ENCODE measurements at places on chromosomes 2 and 18.

- peak; percentile 29 for DNase-seq
These were observed 32.0 kb upstream of the PLB1 start for GRCh38 chr2:28463893-28464292.

GRCh38 chr18:55795101-55795669 lies 207.2 kb upstream of the TCF4 start:
- no peak for DNase-seq

DNA sequence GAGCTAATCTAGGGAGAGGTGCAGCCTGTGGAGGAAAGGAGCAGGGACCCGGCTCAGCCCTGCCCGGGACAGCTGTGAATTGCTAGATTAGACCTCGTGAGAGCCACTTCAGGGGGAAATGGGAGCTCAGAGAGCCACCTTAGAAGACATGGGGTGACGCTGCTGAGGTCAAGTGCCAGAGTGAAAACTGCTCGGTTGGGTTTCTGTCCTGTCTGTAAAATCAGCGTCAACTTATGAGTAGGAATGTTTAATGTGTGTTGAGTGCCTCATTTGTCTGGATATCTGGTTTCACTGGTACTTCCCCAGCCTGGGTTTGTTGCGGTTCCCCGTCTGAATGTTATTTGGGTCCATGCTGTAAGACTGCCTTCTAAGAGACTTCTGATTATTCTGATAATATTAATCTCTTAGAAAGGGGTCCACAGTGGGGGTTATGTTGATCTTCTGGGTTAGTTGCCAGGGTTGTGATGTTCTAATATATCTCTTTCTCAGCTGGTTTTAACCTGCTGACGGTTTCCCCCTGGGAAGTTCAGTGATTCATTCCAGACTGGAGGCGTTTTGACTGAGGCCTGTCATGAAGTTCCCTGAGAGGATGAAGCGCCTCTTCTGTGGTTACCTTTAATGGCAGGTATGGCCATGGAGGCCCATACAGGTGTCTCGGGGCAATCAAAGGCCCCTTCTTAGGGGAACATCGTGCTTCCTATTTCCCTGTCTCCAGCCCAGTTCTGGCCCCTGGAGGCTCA lies 175.9 kb downstream of the SH3RF3 start:
- no peak for DNase-seq

GRCh38 chr2:146003337-146003736 lies 1483.4 kb upstream of the ZEB2 start:
- no peak for DNase-seq

DNA sequence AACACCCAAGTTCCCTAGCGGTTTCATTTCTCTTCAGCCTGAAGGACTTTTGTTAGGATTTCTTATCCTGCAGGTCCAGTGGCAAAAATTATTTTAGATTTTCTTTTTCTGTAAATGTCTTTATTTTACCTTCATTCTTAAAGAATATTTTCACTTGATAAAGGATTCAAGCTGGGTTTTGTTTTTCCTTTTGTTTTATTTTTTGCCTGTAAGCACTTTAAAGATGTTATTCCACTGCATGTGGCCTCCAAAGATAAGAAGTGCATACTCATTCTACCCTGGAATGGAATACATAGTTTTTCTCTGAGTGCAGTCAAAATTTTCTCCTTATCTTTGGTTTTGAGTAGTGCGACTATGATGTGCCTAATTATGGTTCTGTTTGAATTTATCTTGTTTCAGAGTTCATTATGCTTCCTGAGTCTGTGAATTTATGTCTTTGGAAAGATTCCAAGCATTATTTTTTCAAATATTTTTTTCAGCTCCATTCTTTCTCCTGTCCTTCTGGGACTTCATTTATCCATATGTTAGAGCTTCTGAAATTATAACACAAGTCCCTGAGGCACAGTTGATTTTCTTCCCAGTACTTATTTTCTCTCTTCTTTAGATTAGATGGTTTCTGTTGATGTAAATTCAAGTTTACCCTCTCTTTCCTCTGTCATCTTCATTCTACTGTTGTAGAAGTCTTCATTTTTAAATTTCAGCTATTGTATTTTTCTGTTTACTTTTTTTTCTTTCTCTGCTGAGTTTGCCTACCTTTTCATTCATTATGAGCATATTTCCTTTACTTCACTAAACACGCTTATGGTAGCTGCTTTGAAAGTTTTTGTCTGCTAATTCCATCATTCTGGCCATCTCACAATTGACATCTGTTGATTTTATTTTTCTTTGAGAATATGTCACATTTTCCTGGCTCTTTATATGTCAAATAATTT lies 69.6 kb downstream of the MAPRE2 start:
- DNase-seq, result no peak

GRCh38 chr18:62670573-62670972 lies 44.8 kb upstream of the PHLPP1 start:
- no peak for DNase-seq

DNA sequence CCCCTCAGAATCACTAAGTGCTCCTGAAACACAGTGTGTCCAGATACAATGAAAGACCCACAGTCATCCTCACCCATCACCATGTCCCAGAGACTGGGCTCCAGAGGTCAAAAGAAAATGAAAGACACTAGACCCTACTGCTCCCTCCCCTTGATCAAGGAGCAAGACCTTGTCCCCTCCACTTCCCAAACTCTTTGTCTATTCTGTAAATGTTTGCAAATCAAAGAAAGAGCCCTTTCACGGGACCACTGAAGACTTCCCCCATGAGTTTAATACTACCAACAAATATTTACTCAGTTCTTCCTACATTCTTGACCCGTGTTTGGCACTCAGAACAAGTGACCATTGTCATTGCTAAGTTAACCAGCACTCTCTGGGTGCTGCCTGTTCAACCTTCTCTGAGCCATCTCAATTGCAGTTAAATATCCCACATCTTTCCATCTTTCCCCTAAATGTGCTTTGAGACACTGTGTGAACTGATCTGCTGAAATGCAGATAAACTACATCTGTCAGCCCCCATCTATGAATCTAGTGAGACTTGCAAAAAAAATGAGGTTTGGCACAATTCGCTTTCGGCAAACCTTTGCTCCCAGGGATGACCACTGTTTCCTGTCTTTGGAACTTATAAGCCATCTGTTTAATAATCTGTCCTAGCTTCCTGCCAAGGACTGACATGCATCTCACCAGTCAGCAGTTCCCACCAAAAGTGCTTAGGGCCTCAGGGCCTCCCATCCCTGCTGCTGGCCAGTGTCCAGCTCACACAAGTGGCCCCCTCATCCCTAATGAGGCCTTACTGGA lies 170.3 kb downstream of the GFPT1 start:
- peak; percentile 88 for DNase-seq

DNA sequence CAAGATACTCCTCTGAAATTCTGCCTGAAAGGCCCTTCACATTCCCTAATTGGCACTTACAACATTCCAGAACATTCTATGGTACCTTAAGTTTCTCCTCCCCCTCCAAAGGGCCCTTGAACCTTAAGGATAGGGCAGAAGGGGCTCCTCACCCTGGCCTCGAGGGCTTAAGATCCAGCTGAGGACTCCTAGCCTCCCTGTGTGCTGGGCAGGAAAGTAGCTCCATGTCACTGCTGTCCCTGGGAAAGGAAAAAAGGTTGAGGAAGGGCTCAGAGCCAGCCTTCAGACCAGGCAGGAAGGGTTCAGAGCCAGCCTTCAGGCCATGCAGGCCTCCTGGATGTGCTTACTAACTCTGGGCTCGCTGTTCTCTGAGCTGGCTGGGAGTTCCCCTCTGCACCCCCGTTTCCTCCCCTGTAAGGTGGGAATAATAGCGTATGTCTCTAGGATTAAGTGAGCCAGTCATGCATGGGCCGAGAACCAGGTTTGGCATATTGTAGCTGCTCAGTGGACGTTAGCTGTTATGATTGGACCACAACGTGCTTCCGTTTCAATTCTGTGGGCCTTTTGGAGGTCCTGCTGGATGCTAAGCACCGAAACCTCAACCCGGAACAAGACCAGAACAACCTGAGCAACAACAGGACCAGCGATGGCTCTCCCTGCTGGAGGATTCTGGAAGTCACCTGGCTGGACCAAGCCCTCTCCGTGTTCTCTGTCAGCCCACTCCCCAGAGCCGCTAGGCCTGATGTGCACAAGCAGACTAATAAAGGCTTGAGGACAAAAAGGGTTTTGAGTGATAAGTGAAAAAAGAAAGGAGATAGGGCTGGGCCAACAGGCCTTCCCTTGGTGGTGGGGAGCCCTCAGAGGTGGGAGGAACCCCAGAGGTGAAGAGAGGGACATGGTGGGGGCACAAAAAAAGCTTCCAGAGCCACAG lies 1.0 kb upstream of the B3GNT7 start:
- no peak for DNase-seq

- DNase-seq, result no peak
These were observed 28.0 kb upstream of the PMAIP1 start for GRCh38 chr18:59871711-59872362.

- peak; percentile 30 for DNase-seq
These were observed 83.8 kb downstream of the PARD3B start for GRCh38 chr2:204628926-204629712.

- DNase-seq, result peak; percentile 71
These were observed 39.4 kb downstream of the SH2D6 start for GRCh38 chr2:85457877-85458316.

DNA sequence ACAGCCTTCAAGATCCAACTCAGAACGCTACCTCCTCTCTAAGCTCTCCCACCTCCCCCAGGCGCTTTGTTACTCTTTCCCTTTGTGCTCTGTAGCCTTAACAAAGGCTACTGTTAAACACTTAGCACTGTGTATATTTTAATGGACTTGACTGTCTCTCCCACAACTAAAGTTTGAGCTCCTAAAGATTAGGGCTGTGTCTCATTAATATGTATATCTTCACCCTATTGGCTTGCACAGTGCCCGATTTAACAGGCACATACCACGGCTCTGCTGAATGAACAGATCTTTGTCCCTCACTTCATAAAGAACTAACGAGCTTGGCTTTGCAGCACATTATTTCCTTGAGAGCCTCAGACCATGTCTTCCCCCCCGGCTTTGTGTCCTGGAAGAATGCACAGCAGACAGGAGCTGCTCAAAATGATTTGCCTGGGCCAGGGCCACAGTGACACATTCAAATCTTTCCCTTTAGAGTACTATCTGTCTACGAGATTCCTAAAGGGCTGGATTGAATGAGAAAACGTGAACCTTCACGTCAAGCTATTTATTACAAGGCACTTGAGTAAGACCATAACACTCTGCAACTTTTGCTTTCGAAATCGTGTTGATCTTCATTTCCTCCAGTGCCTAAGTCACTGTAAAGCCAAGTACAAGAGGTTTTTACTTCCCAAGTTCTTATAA lies 22.1 kb downstream of the ABHD3 start:
- DNase-seq, result peak; percentile 85

Measured in fibroblast of mammary gland (primary cell).